ENCODE measurements at places on chromosomes 5 and 9.

GRCh38 chr5:43851741-43852140 lies 248.8 kb downstream of the NNT start:
- DNase-seq: no peak

DNA sequence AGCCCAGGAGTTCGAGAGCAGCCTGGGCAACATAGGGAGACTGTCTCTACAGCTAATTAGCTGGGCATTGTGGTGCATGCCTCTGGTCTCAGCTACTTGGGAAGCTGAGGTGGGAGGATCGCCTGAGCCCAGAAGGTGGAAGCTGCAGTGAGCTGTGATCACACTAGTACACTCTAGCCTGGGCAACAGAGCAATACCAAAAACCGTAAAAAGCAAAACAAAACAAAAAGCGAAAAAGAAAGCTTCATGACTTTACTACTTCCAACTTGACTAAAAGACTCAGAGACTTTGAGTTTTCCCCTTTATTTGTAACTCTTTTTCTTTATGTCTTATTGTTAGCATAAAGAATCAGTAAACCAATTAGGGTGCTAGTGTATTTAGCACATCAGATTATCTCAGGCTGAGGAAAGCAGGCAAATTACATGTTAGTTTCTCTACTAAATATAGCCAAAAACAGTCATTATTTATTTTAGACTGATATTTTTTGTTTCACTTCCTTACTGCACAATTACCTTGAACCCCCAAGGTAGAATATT lies 5.4 kb downstream of the RAD17 start:
- DNase-seq: no peak

DNA sequence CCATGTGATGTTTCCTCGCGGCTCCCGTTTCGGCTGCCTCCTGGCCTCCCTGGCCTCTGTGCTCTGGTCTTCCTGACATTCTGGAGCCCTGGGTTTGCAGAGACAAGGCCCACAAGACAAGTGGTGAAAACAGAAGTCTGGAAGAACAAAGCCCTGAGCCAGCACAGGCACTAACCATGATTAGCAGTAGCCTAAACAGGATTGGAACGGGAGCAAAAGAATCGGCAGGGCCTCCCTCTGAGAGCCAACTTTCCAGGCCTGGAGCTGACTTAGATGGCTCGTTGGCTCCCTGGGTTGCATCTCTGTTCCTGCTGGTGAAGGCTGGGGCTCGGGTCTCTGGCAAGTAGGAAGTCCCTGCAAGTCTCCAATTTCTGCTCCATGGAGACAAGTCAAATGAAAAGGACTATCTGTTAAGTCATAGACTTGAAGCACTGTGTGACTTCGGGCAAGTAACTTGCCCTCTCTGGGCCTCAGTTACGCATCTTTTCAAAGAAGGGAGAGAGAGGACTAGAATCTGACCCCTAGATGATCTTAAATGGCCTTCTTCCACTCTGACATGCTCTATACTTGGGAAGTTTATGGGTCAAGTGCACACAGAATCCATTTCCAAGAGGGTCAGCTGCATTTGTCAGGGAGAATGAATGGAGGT lies 3.3 kb downstream of the COL27A1 start:
- DNase-seq: no peak

- DNase-seq: no peak
Observed at GRCh38 chr5:123035918-123036390, 571 bp downstream of the PPIC start.

- peak; percentile 81 for DNase-seq
Observed at GRCh38 chr5:144189800-144190429, 19.2 kb downstream of the KCTD16 start.

GRCh38 chr5:174735498-174736330 lies 11.3 kb downstream of the MSX2 start:
- DNase-seq: no peak

GRCh38 chr9:113585085-113585442 lies 121.5 kb downstream of the RGS3 start:
- no peak for DNase-seq

DNA sequence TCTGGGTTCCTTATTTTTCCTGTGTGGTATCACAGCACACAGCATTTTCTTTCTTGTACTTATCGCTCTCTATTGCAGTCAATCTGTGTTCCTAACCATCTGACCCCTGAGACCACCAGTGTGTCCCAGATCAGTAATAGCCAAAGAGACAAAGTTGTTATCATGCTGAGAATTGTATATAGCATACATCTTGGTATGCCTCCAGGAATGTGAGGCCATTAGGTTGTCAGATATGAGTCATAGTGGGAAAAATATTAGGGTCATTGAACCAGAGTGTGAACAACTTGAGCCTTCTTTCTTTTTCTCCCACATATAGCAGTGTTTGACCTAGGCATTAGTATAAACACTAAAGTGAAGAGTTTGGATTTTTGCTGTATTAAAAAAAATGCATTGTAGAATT lies 106.3 kb downstream of the NDUFAF2 start:
- DNase-seq: no peak

DNA sequence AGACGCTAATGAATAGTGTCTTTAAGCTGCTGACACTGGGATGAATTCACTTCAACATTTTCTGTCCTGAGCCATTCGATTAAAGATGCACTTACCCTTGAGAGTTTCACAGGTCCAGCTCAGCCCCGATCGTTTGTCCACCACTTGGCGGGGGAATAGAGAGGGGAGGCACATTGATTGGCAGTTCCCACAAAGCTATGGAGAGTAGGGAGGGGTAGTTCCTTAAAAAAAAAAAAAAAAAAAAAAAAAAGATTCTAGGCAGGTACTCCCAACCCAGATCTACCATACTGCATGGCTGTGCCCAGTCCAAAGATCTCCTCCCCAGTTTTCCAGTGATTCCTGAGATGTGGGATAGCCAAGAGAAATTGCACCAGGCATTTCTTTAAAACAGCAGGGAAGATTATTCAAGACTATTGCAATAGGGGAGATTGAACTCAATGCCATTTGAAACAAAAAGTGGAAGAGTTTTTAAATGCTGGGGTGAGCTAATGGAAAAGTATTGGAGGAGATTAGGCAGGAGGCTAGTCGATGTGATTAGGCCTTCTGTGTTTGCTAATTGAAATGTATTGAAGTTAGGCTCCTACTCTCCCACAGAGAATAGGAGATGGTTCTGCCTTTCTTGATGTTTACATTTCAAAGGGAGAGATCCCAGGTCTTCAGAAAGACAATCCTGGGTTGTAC lies 2217.4 kb upstream of the WWC1 start:
- no peak for DNase-seq

DNA sequence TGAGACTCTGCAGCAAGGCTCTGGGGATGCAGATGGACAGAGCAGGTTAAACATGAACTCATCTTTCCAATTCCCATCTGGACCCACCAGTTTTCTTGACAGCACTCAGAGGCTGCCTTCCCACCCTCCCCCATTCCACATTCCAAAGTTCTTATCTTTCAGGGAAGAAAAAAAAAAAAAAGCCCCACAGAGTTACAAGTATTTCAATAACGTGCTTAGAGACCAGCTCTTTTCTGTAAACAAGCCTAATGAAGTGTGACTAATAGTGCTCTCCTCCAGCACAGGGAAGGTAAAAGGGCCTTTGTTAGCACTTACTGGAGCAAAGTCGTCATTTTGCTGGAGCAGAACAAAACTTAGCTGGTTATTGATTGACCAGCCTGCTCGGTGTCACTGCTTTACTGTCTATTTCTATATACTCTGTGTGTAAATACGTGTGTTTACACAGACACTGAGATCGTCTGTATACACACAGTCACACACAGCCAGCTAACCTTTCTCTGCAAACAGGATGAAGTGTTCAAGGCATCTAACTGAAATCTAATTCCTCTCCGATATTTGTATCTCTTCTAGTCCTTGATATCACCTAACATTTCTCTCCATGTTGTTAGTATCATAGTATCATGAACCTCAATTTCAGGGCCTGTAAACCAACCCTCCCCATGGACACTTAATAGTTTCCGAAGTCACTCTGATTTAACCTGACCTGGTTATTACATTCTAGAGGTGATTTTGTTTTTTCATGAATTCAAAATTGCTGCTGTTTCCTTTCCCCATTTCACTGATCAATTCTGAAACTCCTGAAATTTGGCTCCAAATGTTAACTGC lies 84.9 kb downstream of the ZNF608 start:
- DNase-seq: no peak

GRCh38 chr9:89496645-89497256 lies 1.2 kb downstream of the SEMA4D start:
- DNase-seq: no peak

- no peak for DNase-seq
Observed at GRCh38 chr9:133258061-133259015, 16.7 kb downstream of the ABO start.

DNA sequence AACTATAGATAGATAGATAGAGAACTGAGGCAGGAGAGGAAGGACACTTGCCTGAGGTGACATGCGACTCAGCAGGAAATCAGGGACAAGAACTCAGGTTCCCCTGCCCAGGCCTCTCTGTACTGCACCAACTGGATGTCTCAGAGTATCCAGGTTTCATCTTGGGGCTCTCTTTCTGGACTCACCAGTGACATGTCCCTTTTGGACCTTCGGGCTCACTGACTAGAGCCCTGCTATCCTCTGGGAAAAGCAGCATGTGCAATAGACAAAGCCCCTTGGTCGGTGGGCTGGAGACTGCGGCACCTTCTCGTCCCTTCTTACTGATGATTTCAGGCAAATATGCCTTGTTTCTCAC lies 104.5 kb downstream of the RGS3 start:
- no peak for DNase-seq

DNA sequence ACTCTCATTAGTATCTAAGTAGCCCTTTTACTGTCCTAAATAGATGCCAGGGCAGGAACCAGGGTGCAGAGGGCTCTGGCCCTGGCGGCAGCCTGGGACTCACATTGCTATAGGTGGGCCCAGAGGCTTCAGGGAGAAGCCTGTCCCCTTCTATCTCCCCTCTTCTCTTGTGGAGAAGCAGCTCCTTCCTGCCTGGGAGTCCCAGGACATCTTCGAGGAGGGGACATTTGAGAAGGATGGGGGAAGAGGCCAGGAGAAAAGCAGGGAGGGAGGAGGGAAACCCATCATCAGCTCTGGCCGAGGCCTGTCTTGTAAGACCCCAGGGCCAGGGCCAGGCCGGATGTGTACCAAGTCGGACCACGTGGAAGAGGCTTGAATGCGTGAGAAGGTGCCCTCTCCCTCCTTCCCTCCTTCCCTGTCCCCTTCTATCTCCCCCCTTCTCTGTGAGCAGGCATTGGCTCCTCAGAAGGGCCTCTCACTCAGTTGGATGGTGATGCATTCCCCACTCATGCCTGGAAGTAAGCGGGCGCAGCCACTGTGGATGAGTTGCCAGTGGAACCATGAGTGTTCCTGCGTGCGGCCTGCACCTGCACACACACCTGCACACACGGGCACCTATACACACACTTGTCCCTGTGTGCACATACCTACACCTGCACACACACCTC lies 20.7 kb upstream of the LPCAT1 start:
- no peak for DNase-seq

- DNase-seq: no peak
Observed at GRCh38 chr9:18173923-18174322, 300.0 kb upstream of the ADAMTSL1 start.

GRCh38 chr5:93583768-93584595 lies 960 bp downstream of the NR2F1 start:
- no peak for DNase-seq

DNA sequence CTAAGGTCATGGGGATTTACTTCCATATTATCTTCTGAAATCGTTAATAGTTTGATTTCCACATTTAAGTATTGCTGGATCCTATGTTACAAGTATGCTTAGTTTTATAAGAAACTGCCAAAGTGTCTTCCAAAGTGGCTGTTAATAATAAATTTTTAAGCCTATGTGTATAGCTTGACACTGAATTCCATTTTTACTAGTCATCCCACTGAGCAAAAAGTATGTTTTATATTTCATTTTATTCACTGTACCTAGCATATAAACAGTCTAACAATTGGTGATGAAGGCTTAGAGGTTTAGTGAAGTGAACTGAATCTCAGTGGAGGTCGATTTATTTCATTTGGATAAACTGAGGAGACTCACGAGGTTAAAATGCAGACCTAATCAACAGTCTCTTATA lies 174.6 kb downstream of the ADAMTS6 start:
- DNase-seq: no peak

DNA sequence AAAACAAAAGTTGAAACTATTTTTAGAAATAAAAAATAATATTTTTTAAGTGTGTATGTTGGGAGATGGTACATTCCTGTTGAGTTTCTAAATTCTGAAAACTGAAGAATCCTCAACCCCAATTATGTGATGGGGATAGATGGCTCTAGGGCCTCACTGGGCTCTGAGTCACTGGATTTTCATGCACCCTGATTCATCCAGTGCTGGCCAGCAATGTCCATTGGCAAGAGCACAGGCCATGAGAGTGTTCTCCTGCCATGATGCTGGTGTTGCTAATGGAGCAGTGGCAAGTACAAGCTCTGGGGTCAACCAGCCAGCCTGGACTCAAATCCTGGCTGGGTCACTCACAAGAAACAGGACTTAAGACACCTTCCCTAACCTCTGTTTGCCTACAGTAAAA lies 23.3 kb downstream of the SMIM23 start:
- DNase-seq: no peak

DNA sequence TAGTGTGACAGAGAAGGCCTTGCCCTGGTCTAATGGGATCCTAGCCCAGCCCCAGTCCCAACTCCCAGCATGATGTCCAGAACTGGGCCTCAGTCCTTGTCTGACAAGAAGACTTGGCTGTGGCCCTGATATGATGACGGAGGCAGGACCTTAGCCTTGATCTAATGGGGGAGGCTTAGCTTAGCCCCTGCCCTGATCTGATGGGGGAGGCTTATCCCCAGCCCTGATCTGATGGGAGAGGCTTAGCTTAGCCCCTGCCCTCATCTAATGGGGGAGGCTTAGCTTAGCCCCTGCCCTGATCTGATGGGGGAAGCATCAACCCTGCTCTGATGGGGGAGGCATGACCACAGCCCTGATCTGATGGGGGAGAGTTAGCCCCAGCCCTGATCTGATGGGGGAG lies 3.7 kb downstream of the PKN3 start:
- DNase-seq: no peak

DNA sequence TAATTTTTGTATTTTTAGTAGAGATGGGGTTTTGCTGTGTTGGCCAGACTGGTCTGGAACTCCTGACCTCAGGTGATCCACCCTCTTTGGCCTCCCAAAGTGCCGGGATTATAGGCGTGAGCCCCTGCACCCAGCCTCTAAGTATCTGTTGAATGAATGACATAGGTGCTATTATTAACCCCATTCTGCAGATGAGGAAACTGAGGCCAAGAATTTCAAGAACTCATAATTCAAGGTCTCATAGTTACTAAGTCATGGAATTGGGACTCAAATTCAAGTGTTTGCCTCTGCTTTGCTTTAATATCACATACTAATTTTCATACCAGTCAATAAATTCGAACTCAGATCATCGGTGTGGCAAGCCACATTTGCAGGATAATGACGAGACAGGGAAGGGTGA lies 1.9 kb downstream of the KIF20A start:
- no peak for DNase-seq

DNA sequence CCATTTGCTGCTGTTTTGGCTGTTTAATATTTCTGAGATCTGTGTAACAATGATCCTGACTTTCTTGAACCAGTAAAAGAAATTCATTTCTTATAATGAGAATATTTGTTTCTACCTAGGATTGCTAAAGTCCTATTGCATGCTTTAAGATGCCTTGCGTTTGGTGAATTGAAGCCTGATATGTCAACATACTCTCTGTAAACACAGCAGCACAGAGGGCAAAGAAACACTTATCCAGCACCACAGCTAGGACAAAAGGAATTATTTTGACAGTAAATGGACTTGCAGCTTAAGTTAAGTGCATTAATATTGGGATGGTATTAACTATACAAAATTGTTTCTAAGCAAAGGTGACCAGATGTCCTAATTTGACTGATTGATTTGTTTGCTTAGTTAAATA lies 2031.2 kb upstream of the CDH6 start:
- DNase-seq: no peak
